MG63 (cell line): ENCODE measurements at places on chromosomes 2 and 18. TPM values are rescaled to one million over a fixed set of nuclear protein-coding genes. Genes with fewer than 3 reads are reported as not detected.

Gene CNDP2
- total RNA-seq: 26.7 and 38.8 TPM in 2 replicates

GRCh38 chr2:103959174-103960128 lies 894.5 kb upstream of the POU3F3 start:
- DNase-seq: peak; percentile 4

DNA sequence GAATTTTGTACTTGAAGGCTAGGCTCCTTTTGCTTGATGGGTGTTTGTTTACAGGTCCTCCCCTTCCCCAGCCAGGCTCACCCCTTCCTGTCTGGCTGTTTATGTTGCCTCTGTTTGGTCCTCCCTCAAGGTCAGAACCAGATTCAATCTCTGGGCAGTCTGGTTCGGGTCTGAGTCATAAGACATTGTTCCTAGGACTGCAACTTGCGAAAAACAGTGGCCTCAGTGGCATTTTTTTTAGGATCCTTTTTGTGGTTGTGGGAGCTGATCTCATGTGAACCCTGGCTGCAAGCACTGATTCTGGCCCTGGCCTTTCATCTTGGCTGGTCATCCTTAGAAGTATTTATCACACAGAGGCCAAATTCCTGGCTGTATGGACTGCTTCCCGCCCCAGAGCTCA lies 370.4 kb downstream of the CLIP4 start:
- DNase-seq: peak; percentile 6

GRCh38 chr2:8445580-8445979 lies 236.3 kb upstream of the ID2 start:
- no peak for DNase-seq

GRCh38 chr2:224586127-224586695 lies 1.0 kb upstream of the CUL3 start:
- DNase-seq: no peak

DNA sequence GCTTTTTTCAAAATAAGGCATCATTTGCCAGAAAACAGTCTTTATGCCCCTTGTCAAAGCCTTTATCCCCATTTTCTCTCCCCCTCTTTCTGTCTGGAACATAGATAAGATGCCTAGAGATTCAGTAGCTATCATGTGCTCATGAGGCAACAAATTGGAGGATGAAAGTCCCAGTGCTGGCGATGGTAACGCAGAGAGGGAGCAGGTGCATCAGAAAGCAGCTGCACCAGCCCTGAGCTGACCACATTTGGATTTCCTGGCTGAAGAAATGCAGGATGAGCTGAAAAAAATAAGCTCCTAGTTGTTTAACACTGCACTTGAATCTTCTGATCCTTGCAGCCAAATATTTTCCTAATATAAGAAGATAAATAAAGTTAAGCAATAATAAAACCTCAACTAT lies 48.0 kb downstream of the LOXHD1 start:
- no peak for DNase-seq

GRCh38 chr2:60365556-60365955 lies 187.9 kb downstream of the BCL11A start:
- no peak for DNase-seq

Gene HTRA2
- total RNA-seq: 49.9 and 53.9 TPM in 2 replicates

GRCh38 chr2:125364192-125364983 lies 1291.6 kb upstream of the GYPC start:
- no peak for DNase-seq

Gene WNT6
- not detected in 2 replicates for total RNA-seq

DNA sequence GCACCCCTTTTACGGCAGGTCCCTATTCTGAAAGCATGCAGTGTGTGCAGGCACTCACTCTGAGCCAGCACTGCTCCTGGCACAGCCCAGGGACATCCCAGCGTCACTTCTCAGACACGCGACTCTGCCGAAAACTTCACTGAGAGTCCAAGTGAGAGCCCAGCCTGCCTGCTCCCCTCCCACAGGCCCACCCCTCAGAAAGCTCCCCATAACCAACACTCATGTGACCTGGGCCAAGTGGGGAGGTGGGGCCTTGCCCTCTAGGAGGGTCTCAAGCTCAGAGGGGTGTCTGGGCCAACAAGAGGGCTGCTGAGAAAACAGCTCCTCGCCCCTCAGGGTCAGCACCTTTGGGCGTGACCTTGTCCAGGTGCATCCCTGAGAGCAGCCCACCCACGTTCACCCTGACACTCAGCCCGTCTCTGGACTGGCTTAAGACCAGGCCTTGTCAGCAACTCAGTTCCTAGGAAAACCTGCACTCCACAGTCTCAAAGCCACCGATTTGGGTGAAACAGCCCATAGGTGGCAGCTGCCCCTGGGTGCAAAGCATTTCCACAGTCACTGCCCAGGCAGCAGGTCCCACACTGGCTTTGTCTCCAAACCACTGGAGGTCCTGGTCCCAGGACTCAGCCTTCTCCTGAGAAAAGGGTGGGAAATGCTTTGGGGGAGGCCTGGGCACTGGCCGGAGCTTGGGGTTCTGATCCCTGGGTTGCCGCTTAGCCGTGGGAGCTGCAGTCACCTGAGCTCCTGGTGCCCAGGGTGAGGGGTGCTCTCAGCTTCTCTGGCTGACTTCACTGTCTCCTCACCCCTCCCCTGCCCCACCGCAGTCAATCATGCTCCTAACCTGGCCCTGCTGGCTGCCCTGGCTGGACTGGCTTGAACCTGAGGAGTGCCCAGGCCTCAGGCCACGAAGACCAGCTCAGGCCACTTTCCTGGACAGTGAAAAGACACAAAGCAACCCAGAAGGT lies 209.6 kb downstream of the HDAC4 start:
- DNase-seq: no peak

Gene TLX2
- total RNA-seq: 0.07 and 1.2 TPM in 2 replicates

- DNase-seq: no peak
Observed at GRCh38 chr18:7514796-7515440, 52.2 kb upstream of the PTPRM start.

Gene ALPG
- not detected in 2 replicates for total RNA-seq

- DNase-seq: no peak
Observed at GRCh38 chr2:214747992-214748391, 61.5 kb downstream of the BARD1 start.

Gene DSEL
- total RNA-seq: 3.7 and 6.2 TPM in 2 replicates

DNA sequence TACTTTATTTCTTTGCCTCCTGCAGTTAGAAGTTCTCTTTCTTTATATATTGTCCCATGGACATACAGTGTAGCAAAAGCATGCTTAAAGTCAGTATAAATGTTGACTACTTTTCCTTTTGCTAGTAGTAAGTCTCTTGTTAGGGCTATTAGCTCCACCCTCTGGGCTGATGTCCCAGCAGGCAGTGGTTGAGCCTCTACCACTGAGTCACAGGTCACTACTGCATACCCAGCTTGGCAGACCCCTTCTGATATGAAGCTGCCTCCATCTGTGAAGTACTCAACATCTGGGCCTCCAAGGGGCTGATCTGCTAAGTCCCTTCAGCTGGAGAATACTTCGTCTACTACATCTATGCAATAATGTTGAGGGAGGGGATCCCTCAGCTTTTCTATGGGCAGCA lies 61.0 kb upstream of the SLC35G4 start:
- DNase-seq: no peak

Gene GPR75
- total RNA-seq: 0.53 TPM in 1 of 2 replicates, not detected in the other

GRCh38 chr18:46243095-46243494 lies 138.9 kb downstream of the HAUS1 start:
- no peak for DNase-seq

DNA sequence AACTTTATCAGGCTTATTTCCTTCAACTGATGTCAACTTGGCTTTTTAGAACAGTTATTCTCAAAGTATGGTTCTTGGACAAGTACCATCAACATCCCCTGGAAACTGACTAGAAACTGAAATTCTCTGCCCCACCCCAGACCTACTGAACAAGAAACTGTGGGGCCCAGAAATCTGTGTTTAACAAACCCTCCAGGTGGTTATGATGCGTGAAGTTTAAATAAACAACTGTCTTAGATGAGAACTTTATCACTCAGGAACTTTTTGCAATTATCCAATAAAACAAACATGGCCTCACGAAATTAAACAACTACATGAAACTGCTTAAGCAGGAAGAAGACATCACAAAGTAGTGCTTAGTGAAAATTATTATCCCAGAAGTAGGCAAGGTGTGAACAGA lies 4.4 kb downstream of the HIBCH start:
- DNase-seq: no peak

DNA sequence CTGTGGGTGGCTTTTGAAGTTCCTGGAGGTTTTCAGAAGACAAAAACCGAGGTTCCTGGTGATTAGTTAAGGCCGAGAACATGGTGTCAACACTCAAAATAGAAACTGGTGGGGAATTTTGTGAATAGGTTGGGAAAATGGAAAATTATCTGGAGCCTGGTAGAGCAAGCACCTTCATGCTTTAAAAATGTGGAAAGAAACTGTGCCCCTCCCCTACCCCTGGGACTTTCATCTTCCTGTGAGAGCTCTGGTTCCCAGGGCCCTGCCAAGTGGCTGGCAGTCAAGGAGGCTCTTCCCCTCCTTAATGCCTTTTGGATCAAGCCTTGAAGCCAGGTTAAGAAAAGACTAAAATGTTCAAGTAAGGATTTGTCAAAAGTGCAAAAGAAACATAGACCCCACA lies 1.9 kb upstream of the CRACDL start:
- DNase-seq: no peak

GRCh38 chr2:36680012-36680411 lies 16.5 kb upstream of the VIT start:
- peak; percentile 56 for DNase-seq

Gene RGPD3
- total RNA-seq: 0.07 TPM in 2 replicates

DNA sequence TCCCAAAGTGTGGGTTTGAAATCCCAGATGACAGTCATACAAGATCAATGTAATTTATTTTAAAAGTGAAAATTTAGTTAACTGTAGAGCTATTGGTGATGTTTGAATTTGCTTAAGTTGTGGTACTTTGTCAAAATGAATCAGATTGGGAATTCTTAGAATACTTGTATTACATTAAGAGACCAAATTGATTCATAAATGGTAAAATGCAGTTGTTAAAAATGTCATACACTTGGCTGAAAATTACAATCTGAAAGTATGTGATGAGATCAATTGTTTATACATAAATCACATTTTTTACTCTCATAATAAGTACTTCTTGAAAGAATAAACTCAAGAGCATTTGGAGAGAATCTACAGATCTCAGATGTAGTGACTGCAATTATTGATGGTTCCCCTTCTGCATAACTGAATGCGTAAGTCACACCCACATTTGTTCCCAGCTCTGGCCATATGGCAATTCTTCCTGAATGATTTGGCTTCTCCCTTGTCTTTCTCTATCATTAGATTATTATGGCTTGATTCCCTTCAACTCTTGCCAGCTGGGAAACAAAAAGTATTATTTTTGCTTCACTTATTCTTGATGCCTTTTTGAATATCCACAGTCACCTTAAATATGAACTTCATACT lies 558.5 kb downstream of the CPS1 start:
- peak; percentile 59 for DNase-seq

DNA sequence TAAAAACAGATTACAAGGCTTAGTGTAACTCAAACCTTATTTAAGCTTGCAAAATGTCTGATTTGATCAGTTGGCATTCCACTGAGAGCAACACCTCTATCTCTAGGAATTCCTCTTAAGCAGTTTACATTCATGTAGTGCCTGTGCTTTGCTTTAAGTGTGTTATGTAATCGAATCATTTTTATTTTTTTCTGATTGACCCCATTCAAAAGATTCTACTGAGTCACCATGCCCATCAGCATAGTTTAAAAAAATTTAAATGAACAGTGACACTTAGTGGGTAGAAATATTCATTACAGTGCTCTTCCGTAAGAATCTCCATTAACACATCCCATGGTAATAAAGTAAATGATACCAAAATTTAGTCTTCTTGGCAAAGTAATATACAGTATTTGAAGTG lies 67.8 kb upstream of the SLC4A10 start:
- DNase-seq: no peak

DNA sequence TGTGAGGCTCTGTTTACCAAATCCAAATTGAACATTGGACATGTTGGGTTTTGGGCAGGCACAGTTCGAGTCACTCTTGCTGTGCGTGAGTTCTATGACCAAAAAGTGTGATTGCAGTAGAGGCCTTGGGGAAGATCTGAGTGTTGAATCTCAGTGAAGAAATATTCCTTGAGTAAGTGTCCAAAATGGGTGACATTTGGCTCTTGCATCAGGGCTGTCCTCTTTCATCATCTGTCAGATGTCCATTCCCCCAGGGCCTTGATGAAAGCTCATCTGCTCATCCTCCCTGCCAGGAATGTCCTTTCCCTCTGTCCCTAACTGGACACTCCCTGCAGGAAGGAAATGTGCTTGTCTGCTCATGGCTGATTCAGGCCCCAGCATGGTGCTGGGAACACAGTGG lies 6.4 kb upstream of the SFTPB start:
- DNase-seq: no peak

Gene MBD1
- 28.2 and 34.4 TPM in 2 replicates for total RNA-seq

GRCh38 chr2:144414324-144414845 lies 105.5 kb downstream of the ZEB2 start:
- no peak for DNase-seq

DNA sequence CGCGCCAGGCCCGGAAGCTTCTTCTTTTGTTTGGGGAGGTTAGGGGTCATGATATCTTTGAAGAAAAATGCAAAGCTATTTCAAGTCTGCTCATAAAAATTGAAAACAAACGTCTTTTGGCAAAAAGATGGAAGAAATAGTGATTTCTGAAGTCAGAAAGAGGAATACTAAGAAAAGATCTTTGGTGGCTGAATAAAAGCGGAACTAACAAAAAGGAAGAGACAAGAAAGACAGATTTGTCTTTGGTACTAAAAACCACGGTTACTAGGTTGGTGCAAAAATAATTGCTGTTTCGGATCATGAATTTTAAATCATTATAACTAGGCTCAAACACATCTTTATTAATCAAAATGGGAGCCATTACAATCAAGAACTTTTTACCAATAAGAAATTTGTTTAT lies 164.6 kb upstream of the TRIB2 start:
- no peak for DNase-seq

Gene TMEM87B
- 7.0 and 32.9 TPM in 2 replicates for total RNA-seq

- no peak for DNase-seq
Observed at GRCh38 chr2:117726747-117727146, 87.7 kb upstream of the DDX18 start.

DNA sequence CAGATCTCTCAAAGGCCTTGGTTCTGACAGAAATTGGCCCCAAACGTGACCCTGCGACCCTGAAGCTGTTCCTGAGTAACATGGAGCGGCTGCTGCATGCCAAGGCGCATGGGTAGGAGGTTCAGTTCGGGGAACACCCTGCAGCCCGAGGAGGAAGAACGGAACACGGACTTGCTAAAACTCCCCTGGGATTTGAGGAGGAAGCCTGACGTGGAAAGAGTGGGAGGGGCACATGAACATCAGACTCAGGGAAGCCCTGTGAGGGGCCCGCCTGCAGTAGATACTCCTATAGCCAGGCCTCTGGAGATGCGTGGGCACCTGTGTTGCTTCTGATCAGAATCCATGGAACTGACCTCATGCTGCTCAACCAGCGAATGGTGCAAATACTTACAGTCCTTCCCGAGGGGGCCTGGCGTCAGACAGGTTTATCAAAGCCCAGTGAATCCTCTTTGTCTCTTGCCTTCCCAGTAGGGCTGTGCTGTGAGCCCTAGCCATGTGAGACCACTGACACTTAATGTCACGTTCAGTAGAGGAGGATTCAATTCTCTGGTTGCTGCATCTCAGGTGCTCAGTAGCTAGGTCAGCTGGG lies 46.8 kb downstream of the IMPA2 start:
- DNase-seq: no peak

DNA sequence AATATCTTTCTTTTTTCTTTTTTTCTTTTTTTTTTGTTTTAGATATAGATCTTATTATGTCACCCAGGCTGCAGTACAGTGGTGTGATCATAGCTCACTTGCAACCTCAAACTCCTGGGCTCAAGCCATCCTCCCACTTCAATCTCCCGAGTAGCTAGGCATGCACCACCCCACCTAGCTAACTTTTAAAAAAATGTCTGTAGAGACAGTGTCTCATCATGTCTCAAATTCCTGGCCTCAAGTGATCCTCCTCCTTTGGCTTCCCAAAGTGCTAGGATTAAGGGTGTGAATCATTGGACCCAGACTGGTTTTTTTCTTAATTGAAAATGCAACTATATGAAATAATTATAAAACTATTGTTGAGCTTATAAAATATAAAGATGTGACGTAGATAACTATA lies 9.8 kb upstream of the ZCCHC2 start:
- DNase-seq: no peak
